ENCODE measurements at places on chromosomes 5 and 9.

DNA sequence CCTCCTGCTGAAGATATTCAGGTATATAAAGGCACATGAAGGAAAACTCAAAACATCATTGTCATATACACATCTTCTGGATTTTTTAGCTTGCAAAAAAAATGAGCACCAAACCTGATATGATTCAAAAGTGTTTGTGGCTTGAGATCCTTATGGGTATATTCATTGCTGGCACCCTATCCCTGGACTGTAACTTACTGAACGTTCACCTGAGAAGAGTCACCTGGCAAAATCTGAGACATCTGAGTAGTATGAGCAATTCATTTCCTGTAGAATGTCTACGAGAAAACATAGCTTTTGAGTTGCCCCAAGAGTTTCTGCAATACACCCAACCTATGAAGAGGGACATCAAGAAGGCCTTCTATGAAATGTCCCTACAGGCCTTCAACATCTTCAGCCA, at the start of gene IFNK:
IFNK (plus strand) TSS at position 55 of the 400 bp plus-strand sequence; CDS start at position 102, 47 bp downstream.
- no peak for DNase-seq

DNA sequence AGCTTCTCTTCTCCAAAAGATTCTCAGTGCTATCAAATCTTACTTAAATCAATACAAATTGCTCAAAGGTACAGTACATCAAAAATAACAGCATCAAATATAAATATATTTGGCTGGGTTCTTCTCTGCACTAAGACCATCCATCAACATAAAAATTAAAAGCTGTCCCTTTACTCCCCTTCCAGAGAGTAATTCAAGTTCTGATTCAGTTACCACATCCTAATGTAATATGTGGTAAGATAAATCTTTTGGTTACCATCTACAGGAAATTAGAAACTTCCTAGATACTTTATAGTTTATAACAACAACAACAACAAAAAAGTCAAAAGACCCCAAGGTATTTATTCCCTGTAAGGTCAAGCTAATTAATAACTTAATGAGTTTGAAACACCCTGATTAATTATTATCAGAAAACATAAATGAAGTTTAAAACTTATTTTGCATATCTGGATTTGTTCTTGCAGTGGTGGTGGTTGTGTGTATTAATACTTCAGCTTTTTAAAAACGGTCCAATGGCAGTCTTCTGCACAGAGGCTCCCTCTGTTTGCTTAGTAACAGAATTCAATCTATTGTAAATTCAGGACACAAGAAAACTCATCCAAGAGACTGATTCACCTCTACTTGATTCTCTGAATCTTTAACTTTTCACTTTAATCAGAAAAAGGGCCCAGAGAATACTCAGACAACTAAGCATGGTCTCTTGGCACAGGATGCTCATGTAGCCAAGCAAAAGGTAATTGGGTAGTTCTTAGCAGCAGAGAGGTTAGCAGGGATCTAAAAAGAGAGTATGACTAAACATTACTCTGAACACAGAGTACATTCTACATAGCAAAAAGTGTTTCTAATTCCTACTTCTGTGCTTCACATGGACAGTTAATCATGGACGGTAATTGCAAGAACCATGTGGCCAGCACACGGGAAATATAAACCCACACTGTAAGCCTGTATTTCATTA, 20.1 kb downstream of the DIAPH1 start:
- DNase-seq = no peak

DNA sequence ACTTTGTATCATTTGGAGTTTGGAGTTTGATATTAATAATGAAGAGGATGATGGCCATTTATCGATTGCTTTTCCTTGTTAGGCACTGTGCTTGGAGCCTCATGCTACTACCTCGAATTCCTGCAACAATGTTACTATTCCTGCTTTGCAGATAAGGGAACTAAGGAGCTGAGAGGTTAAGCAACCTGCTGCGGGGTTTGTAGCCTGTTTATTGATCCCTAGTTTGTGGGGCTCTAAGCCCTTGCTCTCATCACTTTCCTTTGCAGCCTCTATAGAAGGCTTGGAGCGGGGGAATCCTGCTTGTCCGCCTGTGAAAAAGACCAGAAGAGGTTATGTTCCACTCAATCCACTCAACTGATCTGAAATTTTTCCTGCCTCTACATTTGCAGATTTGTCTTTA, 15.8 kb downstream of the ARHGEF28 start:
- DNase-seq = no peak

GRCh38 chr5:142059304-142059940, 46.6 kb upstream of the GNPDA1 start:
- no peak for DNase-seq

GRCh38 chr5:116137544-116138378, 52.9 kb downstream of the COMMD10 start:
- DNase-seq = no peak

DNA sequence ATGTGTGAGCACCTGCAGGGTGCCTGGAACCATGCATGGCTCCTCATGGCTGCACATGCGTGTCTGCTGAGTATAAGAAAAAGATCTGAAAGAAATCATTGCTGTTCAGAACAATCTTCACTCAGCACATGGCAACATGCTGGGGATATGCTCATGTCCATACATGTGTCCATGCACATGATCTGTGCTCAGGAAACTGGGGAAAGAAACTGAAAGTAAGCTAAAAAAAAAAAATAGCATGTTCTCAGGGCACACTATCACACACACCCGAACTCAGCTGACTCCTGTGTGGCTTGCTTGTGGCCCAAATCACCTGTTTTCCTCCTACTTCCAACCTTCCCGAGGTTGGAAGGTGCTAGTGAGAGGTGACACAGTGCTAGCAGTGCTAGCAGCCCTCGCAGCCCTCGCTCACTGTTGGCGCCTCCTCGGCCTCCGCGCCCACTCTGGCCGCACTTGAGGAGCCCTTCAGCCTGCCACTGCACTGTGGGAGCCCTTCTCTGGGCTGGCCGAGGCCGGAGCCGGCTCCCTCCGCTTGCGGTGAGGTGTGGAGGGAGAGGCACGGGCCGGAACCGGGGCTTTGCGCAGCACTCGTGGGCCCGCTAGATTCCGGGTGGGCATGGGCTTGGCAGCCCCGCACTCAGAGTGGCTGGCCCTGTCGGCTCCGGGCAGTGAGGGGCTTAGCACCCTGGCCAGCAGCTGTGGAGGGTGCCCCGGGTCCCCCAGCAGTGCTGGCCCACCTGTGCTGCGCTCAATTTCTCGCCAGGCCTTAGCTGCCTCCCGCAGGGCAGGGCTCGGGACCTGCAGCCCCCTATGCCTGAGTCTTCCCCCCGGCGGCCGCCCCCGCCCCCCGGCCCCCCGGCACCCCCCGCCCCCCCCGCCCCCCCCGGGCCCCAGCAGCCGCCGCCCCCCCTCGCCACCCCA, 76.0 kb downstream of the GADD45G start:
- no peak for DNase-seq

DNA sequence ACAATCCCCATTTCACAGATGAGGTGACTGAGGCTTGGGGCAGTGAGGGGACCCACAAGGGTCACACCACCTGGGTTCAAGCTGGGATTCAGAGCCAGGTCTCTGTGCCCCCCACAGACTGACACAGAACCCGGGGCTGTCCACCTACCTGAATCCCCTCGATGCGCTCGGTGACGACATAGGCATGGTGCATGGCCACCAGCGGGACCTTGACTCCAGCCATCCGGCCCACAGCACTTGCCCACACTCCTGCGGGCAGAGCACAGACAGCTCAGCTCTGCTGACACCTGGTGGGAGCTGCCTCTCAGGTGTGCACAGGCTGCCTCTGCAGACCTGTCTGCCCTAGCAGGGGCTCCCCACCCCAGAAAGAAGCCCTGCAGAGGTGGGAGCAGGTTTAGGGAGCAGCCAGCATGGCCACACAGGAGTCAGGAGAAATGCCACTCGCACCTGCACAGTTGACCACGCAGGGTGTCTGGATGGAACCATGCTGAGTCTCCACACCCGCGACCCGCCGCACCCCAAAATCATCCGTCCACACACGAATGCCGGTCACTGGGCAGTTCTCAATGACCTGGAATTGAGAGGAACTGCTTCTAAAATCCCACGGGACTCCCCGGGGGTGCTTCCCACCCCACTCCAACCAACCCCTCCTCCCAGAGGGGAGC, 8.4 kb downstream of the SARDH start:
- no peak for DNase-seq

DNA sequence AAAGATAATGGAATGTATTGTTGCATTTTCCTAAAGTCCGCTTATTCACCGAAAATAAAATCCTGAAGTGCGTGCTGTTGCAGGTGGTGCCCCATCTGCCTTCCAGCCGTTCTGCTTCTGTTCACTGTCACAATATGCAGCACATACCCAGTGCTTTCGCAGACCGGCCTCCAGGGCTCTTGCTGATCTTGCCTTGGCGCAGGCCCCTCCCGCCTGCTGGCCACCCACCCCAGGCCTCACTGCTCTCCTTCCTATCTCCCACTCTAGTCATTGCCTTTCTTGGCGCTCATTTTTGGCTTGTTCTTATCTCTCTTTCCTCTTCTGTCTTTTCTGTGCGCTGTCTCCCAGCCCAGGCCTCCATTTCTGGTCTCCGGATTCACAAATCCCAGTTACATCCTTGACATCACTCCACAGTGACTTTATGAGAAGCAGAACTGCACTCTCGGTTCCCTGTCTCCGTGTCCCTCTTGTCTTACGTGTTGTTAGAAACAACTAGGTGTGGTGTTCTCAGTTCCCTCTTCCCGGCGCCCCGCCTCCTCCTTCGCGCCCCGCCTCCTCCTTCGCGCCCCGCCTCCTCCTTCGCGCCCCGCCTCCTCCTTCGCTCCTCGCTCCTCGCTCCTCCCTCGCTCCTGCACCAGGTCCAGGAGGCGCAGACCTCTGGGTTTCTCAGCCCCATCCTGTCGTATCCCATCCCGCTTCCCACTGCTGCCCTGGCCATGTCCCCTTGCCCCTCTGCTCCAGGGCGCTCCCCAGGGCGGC, 201.7 kb upstream of the OTULINL start:
- DNase-seq = no peak

- DNase-seq = no peak
These were observed 41.9 kb upstream of the ACTBL2 start for GRCh38 chr5:57524348-57525060.

GRCh38 chr5:172059661-172060100, 53.2 kb upstream of the FBXW11 start:
- no peak for DNase-seq

DNA sequence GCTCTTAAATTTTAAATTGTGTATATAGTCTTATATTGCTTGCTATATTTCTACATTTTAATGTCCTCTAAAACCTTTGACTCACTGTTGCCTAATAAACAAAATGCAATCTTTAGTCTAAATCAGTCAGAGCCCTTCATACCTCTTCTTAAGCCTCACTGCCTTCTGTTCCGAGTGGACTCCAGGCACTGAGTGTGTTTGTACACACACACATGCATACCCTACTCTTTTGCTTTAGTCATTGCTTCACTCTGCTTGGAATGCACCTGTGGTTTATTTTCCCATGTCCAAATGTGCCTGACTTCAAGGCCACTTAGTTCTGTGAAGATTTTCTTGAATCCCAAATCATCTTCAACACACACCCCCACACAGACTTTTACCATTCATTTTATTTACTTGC, 60.9 kb downstream of the SLC12A2 start:
- no peak for DNase-seq

DNA sequence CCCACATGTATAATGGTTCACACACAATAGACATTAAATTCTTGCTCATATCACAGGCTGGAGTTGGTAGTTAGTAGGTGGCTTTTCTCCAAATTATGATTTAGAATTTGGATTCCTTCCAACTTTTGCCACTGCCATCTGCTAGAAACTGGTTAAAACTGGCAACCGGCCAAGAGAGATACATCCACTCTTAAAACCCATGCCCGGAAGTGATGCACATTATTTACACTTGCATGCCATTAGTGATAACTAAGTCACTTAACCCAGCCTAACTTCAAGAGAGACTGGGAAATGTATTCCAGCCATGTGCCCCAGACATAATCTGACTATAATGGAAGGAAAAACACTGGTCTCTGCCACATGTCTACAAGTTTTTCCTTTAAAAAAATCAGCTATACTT, 395.7 kb upstream of the SEMA6A start:
- no peak for DNase-seq

GRCh38 chr5:61306531-61307131, 25.4 kb upstream of the ZSWIM6 start:
- no peak for DNase-seq

GRCh38 chr9:31608881-31609280, 775.6 kb upstream of the ACO1 start:
- DNase-seq = no peak

DNA sequence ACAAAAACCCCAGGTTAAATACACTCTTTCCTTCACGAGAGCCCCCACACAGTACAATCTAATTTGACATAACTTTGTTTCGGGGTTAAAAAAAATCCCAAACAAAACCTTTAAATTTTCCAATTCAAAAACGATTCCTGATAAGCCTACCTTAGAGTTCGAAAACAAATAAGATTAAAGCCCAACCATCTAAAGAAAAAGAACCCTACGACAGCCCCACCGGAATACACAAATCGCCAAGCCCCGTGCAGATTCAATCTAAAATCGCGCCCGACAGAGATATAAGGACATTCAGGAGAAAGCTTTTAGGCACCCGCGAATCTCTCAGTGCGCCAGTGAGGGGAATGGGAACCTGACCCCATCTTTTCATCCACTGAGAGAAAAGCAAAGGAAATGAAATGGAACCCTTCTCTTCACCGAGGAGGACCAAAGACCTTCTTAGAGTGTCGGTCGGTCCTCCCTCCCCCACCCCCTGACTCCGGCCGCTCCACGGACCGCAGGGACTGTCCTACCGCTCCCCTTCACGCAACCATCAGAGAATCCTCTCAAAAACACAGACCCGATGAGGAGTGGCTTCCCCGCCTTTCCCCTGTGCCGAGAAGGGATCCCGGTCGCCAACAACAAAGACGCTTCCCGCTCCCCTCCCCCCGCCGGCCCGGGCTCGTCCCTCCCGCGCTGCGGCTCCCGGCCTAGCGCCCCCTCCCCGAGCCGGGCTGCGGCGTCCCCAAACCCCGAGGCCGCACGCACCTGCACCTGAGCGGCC, 925 bp downstream of the ABHD17B start:
- DNase-seq = no peak

DNA sequence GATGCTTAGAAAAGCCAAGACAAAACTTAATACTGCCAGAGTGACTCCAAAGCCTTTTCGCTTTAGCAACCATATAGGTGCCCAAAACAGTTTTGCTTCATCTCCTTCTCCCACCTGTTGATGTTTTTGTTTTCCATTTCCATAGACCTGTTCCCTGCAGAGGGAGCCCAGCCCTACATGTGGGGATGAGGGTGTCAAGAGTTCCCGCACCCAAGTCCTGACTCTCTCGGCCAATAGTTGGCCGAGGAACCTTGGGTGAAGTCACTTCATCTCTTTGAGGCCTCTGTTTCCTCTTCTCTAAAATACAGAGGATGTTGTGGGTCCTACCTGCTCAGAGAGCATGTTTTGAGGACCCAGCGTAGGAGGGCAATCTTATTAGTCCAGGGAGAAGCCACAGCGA, 38.5 kb upstream of the LCP2 start:
- DNase-seq = no peak

- DNase-seq = no peak
These were observed 326.8 kb downstream of the BNC2 start for GRCh38 chr9:16543686-16544085.
